ENCODE measurements at places on chromosomes 5 and 9. TPM values are rescaled to one million over a fixed set of nuclear protein-coding genes. Genes with fewer than 3 reads are reported as not detected.

GRCh38 chr5:135218486-135218755 lies 180.6 kb downstream of the MACROH2A1 start:
- DNase-seq, result no peak

GRCh38 chr9:100281676-100282387 lies 70.9 kb downstream of the TEX10 start:
- DNase-seq, result no peak

GRCh38 chr9:92639124-92639523 lies 30.8 kb downstream of the IPPK start:
- no peak for DNase-seq

DNA sequence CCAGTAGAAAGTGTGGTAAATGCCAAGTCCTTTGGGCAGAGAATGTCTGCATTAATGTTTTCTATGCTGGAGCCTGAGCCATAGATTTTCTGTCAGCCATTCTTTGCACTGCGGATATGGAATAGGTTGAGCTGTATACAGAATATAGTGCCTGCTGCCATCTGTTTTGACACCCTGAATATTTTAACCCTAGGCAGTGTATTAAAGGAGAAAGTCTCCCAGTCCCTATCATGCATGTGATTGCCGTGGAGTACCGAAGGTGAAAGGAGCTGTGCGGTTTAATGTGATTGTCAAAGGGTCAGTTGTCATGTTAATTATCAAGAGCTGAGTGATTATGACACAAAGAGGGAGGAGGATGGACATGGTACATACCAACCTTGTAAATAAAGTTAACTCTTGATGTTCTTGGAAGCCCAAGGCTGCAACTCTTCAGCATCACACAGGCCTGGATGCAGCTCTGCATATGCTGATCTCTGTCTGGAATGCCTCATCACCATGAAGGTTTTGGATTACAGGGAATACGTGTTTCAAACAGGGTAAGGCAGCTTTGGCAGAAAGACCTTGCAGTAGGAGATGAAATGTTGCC lies 247.1 kb upstream of the ELAVL2 start:
- no peak for DNase-seq

- no peak for DNase-seq
Measured at GRCh38 chr9:131826966-131827525, 87.2 kb upstream of the RAPGEF1 start.

DNA sequence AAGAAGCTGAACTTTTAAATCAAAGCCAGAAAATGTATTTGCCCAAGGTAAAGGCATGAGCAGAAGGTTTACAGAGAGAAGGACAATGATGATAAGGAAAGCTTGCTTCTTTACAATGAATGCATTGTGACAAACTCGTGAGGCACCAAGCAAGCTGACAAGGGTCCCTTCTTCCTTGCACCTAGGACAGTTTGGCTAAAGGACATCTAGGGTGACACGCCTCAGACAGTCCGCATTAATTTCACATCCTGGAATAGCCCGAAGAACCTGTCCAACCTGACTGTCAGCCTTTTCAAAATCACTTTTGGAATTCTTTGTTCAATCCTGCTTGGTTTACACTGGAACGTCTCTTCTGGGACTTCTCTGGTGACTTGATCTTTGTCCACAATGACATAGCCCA lies 146.4 kb upstream of the MAP3K1 start:
- DNase-seq, result no peak

GRCh38 chr5:54861212-54861894 lies 124.0 kb downstream of the ESM1 start:
- no peak for DNase-seq

DNA sequence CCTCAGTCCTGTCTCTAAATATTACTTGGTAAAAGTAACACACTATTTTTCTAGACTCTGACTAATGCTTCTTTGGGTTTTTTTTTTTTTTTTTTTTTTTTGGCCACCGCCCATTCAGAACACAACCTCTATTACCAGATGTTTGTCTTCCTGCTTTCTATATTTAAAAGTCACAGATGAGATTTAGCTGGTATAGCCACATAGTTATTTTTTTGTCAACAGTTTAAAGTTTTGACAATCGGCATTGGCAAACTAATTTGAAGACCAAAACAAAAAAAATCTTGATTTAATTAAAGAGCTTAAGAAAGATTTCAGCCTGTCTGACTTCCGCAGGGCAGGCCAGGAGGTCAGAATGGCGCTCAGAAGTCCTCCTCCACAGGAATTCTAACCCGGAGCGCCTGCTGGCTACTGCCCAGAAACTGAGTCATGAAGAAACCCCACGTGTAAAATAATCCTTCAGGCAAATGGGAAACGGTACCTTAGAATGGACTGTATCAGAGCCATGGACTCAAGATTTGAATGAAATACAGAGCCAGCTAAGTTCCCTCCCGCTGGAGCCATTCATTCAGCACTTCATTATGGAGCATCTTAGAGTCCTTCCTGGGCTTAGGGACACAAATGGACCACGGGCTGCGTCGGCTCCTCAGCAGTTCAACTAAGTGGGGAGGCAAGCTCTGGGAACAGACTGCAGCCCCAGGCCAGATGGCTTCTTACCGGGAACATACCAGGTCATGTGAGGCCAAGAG lies 55.6 kb downstream of the PTPDC1 start:
- DNase-seq, result peak; percentile 81

GRCh38 chr5:125679522-125679921 lies 743.7 kb upstream of the GRAMD2B start:
- DNase-seq, result no peak

GRCh38 chr5:158819095-158819494 lies 280.6 kb downstream of the EBF1 start:
- DNase-seq, result no peak

DNA sequence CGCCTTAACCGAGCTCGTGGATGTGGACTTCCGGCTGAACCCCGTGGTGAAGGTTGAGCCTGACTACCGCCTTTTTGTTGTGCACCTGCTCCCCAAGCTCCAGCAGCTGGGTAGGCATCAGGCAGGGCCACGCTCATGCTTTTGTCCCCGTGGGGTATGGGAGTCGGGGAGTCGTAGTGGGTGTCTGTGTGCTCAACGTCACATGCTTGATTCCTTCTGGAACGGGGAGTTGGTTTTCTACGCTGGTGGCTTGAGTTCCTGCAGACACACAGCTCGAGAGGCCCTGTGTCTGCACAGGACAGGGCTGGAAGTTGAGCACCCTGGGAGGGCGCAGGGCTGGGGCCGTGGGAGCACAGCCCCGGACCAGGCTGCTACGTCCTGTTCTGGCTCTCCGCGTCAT lies 8.0 kb downstream of the CEP72 start:
- no peak for DNase-seq

- no peak for DNase-seq
Measured at GRCh38 chr5:68225911-68226545, 10.5 kb downstream of the PIK3R1 start.

SV2C gene
- not detected for total RNA-seq

PCDHA7 gene
- under 0.01 TPM for total RNA-seq
